Activated T-cell treated with anti-CD3 and anti-CD28 coated beads, Interleukin-2, amount 50 U/mL, for 72 hours (primary cell): ENCODE measurements at places on chromosomes 13 and 19.

- peak; percentile 79 for DNase-seq
These were observed 1.2 kb upstream of the KLF16 start for GRCh38 chr19:1864480-1865171.

DNA sequence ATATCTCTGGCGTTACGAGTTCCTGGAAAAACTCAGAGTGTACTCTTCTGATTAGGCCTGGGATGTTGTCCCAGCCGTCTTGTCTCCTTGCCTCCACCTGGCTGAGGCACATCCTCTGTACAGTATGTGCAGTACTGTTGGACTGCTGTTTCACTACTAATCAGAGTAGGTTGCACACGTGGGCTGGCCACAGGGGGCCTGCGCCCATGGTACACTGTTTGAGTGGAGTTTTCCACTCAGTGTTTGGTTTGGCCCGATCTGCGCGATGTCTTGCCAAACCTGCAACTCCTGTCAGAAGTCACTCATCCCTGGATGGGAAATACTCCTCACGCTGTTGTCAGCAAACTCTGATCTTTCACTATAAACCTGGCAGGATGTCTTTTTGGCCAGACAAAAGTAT, 189.6 kb upstream of the CSNK1A1L start:
- DNase-seq: no peak

GRCh38 chr19:38285567-38285966, 18.5 kb upstream of the C19orf33 start:
- no peak for DNase-seq

- DNase-seq: no peak
These were observed 204.1 kb upstream of the ZNF536 start for GRCh38 chr19:30167976-30168635.

DNA sequence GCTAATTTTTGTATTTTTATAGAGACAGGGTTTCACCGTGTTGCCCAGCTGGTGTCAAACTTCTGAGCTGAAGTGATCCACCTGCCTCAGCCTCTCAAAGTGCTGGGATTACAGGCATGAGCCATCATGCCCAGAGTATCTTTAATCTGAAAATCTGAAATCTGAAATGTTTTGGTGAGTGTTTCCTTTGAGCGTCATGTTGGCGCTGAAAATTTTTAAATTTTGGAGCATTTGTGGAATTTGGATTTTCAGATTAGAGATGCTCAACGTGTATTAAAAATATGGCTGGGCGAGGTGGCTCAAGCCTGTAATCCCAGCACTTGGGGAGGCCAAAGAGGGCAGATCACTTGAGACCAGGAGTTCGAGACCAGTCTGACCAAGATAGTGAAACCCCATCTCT, 5.1 kb upstream of the CPAMD8 start:
- no peak for DNase-seq

DNA sequence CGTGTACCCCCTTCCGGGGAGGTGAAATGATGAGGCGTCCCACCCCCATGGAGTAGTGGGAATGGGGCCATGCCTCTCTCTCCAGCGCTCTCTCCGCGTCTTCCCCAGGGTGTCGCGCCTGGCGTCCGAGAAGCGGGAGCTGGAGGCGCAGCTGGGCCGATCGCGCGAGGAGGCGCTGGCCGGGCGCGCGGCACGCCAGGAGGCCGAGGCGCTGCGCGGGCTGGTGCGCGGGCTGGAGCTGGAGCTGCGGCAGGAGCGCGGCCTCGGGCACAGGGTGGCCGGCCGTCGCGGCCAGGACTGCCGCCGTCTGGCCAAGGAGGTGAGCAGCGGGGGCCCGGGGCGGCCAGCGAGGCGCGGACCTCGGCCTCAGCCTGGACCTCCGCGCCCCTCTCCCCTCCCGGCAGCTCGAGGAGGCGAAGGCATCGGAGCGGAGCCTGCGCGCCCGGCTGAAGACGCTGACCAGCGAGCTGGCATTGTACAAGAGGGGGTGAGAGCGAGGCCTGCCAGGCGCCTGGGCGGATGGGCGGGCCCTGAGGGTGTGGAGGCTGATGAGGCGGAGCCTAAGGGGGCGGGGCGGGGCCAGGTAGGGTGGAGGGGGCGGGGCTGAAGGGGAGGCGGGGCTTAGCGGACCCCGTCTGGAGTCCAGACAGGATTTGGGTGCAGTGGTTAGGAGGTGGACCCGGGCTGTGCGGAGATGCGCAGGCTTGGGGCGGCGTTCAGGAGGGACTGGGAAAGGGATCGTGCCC, 7.7 kb downstream of the PGLYRP1 start:
- peak; percentile 76 for DNase-seq

DNA sequence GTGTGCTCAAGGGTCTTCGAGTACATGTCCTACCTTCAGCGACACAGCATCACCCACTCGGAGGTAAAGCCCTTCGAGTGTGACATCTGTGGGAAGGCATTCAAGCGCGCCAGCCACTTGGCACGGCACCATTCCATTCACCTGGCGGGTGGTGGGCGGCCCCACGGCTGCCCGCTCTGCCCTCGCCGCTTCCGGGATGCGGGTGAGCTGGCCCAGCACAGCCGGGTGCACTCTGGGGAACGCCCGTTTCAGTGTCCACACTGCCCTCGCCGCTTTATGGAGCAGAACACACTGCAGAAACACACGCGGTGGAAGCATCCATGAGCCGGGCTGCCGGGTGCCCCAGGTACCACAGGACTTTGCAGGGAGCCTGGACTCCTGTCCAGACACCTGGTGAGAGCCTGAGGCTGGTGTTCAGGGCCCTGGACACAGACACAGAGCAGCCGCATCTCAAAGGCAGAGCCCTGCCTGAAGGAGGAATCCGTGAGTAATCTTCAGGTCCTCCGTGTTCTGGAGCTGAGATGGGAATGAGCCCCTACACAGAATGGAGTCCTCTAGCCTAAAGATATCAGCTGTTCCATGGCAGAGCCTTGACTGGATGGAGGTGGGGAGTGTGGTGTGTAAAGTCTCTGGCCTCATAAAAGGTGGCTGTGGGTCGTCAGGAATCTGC, 1.5 kb downstream of the ZNF581 start:
- no peak for DNase-seq

DNA sequence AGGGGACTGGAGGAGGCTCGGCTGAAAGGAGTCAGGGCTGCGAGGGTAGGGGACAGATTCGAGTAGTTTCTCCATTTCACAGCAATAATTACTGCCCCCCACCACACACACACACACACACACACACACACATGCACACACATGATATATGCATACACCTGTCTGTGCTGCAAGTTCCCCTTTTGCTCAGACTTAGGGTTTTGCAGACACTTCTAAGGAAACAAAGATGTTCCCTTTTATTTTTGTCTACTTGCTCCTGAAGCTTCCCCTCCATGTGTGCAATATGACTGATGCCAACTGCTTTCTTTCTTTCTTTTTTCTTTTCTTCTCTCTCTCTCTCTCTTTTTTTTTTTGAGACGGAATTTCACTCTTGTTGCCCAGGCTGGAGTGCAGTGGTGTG, 13.4 kb downstream of the MBD3L2B start:
- no peak for DNase-seq

- DNase-seq: no peak
These were observed 79.9 kb downstream of the FREM2 start for GRCh38 chr13:38766799-38767198.

DNA sequence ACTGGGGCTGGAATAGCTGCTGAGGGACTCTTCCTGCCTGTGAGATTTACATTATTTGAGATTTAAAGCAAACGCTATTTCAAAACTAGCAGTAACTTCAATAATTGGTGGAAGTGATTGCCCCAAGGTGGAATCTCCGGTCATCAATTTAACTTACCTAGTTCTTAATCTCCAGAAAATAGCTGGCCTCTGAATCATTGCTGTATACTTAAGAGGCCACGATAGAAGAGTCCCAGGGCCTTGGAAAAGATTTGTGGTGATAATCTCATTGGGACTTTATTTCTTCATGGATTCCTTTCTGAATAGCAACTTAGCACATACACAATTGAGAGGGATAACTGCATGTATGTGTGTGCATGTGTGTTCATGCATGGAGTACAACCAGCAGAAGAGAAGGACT, 120.2 kb downstream of the DNAJC15 start:
- no peak for DNase-seq

- DNase-seq: no peak
These were observed 6.0 kb upstream of the AP1M2 start for GRCh38 chr19:10593148-10593547.

- DNase-seq: no peak
These were observed 17.9 kb downstream of the NLRP9 start for GRCh38 chr19:55720214-55720746.

DNA sequence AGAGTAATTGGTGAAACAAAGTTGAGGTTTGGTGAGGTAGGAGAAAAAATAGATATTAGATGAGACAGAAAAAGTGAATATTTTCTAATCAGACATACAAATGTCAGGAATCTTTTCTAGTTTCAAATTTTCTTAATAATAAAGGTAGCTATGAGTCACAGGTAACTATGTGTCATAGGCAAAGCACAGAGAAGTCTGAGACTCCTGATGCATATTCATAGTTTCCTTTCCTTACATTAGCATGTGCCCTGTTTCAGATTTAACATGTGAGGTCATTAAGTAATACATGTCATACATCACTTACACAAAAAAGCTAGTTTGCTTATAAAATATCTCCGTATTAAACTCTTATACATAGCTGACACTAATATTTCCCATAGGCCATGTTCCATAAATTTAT, 1141.3 kb upstream of the PCDH20 start:
- DNase-seq: no peak

DNA sequence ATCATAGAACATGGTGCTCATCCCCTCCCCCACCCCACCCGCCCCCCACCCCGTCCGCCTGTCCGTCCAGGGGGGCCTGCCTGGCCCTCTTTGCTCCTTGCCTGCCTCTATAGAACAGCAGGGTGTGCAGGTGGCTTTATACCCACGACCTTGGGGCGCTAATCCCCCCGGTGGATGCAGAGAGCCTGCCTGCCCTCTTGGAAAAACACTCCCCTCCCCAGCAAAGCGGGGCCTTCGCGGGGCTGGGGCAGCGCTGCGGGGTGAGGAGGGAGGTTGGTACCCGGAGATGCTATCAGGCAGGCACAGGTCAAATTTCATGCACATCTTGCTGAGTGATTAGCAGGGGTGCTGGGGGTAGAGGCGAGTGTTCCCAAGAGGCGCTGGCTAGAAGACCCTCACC, 21.9 kb downstream of the RFX1 start:
- DNase-seq: no peak

DNA sequence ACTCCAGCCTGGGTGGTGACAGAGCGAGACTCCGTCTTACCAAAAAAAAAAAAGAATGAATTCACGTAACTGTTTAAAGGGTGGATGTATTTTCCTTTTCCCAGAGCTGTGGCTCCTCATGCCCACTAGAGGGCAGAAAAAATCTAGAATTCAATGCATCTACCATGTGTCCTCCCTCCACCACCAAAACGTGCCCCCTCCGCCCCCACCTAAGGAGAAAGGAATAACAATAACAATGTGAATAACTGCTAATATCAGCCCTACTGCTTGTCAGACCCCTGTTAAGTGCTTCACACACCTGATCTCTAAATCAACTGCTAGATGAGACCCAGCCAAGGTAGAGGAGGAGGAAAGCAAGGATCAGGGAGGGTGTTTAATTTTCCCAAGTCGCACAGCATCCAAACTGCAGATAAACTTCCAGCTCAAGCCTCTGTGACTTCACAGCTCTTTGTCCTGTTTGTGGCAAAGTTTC, 20.2 kb upstream of the PNMA8B start:
- DNase-seq: no peak

DNA sequence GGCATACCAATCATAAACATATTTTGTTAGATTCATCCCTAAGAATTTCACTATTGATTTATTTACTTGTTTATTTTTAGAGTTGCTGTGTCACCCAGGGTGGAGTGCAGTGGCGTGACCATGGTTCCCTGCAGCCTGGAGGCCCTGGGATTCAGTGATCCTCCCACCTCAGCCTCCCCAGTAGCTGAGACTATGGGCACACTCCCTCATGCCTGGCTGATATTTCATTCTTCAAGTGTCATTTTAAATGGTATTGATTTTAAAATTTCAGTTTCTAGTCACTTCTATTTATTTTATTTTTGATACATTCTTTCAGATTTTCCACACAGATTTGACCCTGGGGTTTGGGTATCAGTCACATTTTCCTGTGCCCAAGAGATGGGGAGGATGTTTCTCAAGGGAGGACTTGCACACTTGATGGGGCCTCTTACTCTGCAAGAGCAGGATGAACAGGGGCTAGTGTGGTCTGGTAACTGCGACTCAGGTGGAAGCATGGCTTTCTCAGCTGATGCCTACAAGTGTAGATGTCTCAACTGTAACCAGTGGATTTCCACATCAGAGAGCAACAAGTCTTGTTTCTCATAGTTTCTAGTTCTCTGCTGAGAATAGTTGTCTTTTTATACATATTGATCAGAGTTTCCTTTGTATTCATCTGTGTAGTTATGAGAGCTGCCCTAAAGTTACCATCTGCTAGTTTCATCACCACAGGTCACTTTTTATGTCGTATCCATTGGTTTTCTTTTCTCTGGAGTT, 40.2 kb downstream of the CCNE1 start:
- peak; percentile 63 for DNase-seq

GRCh38 chr19:3701200-3701599, 932 bp upstream of the PIP5K1C start:
- DNase-seq: no peak

GRCh38 chr13:75788481-75788981, 152.4 kb downstream of the LMO7 start:
- DNase-seq: no peak

DNA sequence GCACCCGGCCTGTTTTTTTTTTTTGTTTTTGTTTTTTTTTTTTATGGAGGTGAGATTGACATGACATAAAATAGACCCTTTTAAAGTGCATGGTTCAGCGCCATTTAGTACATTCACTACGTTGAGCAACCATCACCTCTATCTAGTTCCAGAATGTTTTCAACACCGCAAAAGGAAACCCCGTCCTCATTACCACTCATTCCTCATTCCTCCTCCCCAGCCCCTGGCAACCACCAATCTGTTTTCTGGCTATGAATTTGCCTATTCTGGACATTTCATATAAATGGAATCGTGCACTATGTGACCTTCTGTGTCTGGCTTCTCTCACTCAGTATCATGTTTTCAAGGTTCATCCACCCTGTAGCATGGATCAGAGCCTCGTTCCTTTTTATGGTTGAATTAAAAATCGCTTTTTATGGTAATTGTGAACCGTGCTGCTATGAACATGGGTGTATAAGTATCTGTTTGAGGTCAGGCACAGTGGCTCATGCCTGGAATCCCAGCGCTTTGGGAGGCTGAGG, 9.9 kb upstream of the ADGRE5 start:
- DNase-seq: no peak

- DNase-seq: no peak
These were observed 553.7 kb upstream of the PRR20A start for GRCh38 chr13:56586976-56587375.

DNA sequence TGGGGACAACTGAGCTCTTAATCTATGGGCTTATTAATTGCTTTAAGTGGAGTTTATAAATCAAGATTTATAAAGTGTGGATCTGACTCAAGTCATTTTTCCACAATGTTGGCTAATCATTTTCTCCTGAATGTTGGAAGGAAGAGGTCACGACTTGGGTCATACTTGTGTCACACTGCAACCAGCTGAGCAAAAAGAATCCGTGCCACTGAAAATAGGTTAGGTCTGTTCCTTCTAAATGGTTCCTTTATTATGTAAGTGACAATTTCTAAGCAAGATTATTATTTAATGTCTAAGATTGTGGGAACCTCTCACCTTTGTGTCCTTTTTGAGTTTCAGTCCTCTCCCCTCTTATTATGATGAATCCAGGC, 178.6 kb downstream of the SHISA2 start:
- no peak for DNase-seq

GRCh38 chr13:113369881-113370280, 6.0 kb upstream of the GRTP1 start:
- DNase-seq: no peak
